Body of pancreas (tissue), 4 donors: ENCODE measurements at places on chromosomes 11 and 22.

GRCh38 chr11:69703768-69704507 is at the start of gene FGF19:
Gene FGF19 (minus strand): TSS chr11:69704022. CDS start chr11:69703876, 146 bp downstream.
- no peak for DNase-seq

DNA sequence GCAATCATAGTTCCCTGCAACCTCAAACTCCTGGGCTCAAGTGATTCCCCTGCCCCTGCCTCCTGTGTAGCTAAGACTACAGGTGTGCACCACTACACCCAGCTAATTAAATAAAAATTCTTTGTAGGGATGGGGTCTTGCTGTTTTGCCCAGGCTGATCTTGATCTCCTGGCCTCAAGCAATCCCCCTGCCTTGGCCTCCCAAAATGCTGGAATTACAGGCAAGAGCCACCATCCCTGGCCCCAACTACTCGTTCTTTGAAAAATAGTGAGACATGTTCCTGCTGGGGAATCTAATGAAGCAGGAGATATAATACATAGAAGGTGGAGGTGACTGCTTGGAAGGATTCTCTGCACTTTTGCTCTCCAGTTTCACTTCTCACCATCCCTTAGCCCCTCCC is 40.1 kb upstream of the RFPL3 start:
- DNase-seq, result no peak

DNA sequence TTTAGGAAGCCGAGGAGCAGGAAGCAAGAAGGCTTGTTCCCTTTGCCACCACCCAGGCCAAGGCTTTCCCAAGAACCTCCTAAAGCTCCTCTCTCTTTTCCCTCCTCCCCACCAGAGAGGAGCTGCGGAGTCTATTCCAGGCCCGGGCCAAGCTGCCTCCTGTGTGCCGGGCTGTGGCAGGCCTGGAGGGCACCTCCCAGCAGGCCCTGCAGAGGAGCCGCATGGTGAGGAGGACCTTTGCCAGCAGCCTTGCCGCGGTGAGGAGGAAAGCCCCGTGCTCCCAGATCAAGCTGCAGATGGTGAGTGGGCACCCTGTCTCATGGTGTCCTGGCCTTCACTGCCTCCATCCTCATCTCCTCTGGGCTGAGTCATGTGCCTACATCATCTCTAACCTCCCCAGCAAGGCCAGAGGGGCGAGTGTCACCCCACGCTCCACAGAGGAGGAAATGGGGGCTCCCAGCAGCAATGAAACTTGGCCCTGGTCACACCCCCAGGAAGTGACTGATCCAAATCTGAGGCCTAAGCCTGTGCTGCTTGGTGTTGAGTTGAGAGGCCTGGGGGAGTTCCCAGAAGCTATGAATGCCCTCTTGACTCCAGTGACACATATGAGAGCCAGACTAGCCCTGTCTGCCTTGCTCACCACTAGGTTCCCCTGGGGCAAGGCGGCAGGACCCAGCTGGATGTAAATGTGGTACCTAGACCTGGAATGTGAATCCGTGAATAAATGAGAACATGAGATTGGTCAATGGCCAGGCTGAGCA is 104.2 kb downstream of the MYO18B start:
- DNase-seq, result no peak

GRCh38 chr11:44577231-44577830 is 11.9 kb downstream of the CD82 start:
- no peak for DNase-seq

GRCh38 chr11:117573326-117573725 is 223.7 kb downstream of the DSCAML1 start:
- no peak for DNase-seq

GRCh38 chr11:70671083-70671482 is 272.8 kb downstream of the CTTN start:
- no peak for DNase-seq
